ENCODE measurements at places on chromosomes 5 and 9. TPM values are rescaled to one million over a fixed set of nuclear protein-coding genes. Genes with fewer than 3 reads are reported as not detected.

DNA sequence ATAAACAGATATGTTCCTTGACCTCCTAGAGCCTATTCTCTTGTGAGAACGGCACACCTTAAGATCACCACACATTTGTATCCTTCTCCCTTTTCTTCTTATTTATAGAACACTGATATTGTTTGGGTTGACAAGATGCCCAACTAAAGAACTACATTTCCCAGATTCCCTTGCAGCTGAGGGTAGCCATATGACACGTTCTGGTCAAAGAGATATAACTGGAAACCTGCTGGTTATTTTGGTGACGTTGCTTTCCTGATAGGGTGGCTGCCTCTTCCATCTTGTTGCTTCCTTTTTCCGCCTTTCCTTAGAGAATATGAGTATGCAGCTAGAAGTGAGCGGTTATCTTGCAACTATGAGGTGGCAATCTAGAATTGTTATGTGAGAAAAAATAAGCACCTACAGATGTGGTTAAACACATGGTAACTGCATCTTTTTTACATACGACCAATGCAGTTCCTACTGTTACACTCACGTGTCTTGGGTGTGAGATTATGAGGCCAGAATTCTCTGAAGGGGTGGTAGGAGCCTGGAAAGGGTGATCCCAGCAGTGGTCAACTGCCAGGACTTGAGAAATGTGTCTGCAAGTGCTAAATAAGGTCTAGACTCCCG lies 72.9 kb downstream of the SEC61B start:
- no peaks in the 10 kb centered on the region for H3K4me1 ChIP-seq
- H3K36me3 ChIP-seq: no peaks in the 10 kb centered on the region
- H3K27me3 ChIP-seq: no peaks in the 10 kb centered on the region
- no peak overlapping the region for H3K27ac ChIP-seq
- no peak for DNase-seq
- H3K4me3 ChIP-seq: no peak overlapping the region

DNA sequence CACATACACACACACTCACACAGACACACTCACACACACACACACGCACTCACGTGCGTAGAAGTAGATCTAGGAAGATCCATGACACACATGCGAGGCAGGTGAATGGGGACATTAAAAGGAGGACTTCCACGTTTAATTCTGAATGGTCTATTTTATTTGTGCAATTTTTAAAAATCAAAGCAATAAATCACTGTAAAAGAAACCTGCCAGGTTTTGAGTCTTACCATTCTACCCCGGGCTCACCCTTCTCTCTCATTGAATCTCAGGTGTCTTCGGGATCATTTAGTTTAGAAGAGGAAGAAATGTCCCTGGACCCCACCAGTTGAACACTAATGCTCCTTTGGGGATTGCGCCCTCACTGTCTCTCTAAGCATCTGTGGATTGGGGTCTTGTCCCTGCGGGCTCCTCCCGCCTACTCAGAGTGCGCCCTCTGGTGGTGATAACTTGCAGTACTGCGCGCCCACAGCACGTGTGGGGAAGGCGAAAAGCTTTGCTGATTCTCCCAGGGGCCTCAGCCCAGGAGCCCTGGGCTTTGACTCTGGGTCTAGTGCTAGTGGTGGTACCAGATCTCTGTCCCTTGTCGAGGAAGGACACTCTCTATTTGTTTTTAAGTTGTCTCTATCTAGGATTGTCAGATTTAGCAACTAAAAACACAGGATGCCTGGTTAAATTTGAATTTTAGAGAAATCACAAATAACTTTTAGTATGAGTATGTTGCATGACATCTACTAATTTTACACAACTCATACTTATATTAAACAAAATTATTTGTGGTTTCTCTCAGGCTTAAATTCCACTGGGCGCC lies 34.8 kb downstream of the BOD1 start:
- H3K27me3 ChIP-seq: no peaks in the 10 kb centered on the region
- DNase-seq: no peak
- no peak overlapping the region for H3K4me3 ChIP-seq
- H3K27ac ChIP-seq: no peak overlapping the region
- H3K4me1 ChIP-seq: no peaks in the 10 kb centered on the region
- H3K36me3 ChIP-seq: no peaks in the 10 kb centered on the region

DNA sequence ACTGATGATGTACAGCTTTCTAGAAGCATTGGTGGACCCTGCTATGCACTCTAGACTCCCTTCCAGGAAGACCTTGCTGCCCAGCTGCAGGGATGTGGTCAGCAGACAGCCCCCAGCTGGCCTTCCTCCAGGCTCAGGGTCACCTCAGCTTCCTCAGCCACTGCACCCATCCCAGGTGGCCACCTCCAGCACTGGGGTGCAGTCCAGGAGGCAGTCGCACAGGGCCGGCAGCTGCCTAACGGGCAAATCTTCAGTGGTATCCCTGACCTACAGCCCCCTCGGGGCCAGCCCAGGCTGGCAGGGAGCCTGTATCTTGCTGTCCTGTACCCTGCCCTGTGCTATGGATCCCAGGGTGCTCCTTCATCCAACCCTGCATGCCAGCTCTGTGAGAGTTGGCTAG lies 81.8 kb downstream of the GADD45G start:
- no peak for DNase-seq
- H3K27ac ChIP-seq: no peak overlapping the region
- no peaks in the 10 kb centered on the region for H3K27me3 ChIP-seq
- no peak overlapping the region for H3K4me3 ChIP-seq

DNA sequence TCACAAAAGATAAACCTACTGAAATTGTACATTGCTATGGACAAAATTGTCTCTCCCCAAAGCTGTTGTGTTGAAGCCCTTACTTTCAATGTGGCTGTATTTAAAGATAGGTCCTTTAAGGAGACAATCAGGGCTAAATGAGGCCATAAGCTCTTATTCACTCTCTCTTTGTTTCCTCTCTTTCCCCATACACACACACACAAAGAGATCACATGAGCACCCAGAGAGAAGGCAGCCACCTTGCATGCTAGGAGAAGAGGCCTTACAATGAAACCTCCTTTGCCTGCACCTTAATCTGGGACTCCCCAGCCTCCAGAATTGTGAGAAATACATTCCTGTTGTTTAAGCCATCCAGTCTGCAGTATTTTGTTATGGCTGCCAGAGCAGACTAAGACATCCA lies 1295.6 kb upstream of the CDH6 start:
- no peak overlapping the region for H3K27ac ChIP-seq
- no peaks in the 10 kb centered on the region for H3K4me1 ChIP-seq
- no peaks in the 10 kb centered on the region for H3K36me3 ChIP-seq

TUT7 gene
- total RNA-seq: 37.7 TPM

- peaks cover 40% of the 10 kb centered on the region for H3K4me1 ChIP-seq
- DNase-seq: no peak
- no peaks in the 10 kb centered on the region for H3K27me3 ChIP-seq
- H3K27ac ChIP-seq: no peak overlapping the region
- no peak overlapping the region for H3K4me3 ChIP-seq
- peaks cover 54% of the 10 kb centered on the region for H3K36me3 ChIP-seq
These were observed 58.3 kb downstream of the PIK3R1 start for GRCh38 chr5:68273717-68274409.

- no peaks in the 10 kb centered on the region for H3K4me1 ChIP-seq
- H3K4me3 ChIP-seq: no peak overlapping the region
- no peak for DNase-seq
- peaks cover 92% of the 10 kb centered on the region for H3K36me3 ChIP-seq
- H3K27me3 ChIP-seq: no peaks in the 10 kb centered on the region
These were observed 33.2 kb downstream of the PTGR1 start for GRCh38 chr9:111566234-111566633.
